Fibroblast of lung (primary cell): ENCODE measurements at places on chromosomes 12 and 14. TPM values are rescaled to one million over a fixed set of nuclear protein-coding genes. Genes with fewer than 3 reads are reported as not detected.

The NRXN3 gene
- 2.1 and 34.6 TPM in 2 replicates for polyA plus RNA-seq

- no peak for DNase-seq
Observed at GRCh38 chr12:56661560-56661959, 15.8 kb upstream of the ATP5F1B start.

DNA sequence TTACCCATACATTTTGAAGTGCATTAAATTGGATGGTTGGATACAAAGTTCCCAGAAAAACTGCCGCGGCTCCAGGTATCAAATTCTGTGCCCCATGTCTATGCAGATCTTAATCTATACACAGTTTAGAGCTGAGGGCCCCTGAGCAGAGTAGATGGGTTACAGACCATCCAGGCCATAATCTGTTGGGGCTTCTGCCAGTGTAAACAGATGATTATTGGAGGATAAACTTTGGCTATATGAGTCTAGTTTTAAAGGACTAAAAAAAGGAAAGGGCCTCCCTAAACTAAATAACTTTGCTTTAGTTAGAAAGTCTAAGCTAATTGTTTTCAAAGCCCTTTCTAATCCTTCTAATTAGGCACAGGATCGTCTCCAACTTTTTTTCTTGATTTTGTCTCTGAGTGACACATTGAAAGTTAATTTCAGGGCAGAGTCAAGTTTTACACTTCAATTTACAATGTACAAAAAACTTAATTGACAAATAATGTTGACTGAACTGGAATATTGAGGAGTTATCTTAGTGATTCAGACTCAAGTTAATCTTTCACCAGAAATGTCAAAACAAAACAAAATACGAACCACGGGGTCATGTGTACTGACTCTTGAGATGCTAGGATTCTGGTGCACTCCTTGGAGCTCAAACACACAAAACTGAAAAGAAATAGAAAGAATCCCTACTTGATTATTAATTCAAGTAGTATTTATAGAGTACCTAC, 133.9 kb upstream of the SCAF11 start:
- peak; percentile 11 for DNase-seq

DNA sequence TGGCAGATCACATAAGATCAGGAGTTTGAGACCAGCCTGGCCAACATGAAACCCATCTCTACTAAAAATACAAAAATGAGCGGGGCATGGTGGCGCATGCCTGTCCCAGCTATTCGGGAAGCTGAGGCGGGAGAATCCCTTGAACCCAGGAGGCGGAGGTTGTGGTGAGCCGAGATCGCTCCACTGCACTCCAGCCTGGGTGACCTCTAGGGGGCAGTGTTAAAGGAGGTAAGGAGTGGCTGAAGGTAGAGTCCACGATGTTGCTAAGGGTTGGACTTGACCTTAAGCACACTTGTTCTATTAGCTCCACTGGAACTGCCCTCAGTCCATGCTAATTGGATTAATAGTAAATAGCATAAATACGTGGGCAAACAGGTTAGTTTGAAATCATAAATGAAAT, 62.4 kb upstream of the PSMC1 start:
- DNase-seq = no peak

DNA sequence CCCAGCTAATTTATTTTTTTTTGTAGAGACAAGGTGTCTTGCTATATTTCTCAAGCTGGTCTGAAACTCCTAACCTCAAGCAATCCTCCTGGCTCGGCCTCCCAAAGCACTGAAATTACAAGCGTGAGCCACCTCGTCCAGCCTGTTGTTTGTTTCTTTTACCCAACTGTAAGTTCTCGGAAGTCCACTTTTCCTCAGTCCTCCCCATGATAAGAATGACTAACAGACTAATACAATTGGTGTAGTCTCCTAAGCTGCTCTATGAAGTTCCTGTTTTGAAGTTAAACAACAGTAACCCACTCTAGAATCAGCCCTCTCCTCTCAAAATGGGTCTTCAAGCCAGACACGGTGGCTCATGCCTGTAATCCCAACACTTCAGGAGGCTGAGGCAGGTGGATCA, 36.5 kb downstream of the HIGD1C start:
- DNase-seq = no peak
